Right atrium auricular region (tissue), 2 donors: ENCODE measurements at places on chromosomes 2 and 18. TPM values are rescaled to one million over a fixed set of nuclear protein-coding genes. Genes with fewer than 3 reads are reported as not detected.
A peak's percentile ranks its signal among the peaks of the same experiment; 100 is the strongest.

DNA sequence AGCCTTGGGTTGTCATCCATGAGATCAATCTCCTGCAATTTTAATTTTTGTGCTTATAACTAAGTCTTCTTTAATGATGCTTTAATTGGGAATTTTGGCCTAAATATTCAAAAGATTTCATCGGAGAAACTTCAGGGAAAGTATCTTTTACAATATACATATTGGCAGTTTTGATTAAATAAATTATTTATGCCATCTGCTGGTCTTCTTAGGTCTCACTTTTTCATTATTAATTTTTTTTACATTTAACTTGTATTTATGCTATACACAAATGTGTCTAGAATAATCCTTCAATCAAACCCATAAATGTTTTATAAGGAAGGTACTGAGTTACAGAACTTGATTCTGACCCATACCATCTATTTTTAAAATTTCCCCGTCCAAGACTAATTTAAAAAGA is 95.1 kb upstream of the XPO1 start:
- no peaks in the 10 kb centered on the region for H3K27me3 ChIP-seq
- H3K27ac ChIP-seq: no peak overlapping the region
- H3K4me1 ChIP-seq: no peaks in the 10 kb centered on the region
- no peak overlapping the region for H3K4me3 ChIP-seq
- H3K36me3 ChIP-seq: no peaks in the 10 kb centered on the region
- no peak for DNase-seq

DNA sequence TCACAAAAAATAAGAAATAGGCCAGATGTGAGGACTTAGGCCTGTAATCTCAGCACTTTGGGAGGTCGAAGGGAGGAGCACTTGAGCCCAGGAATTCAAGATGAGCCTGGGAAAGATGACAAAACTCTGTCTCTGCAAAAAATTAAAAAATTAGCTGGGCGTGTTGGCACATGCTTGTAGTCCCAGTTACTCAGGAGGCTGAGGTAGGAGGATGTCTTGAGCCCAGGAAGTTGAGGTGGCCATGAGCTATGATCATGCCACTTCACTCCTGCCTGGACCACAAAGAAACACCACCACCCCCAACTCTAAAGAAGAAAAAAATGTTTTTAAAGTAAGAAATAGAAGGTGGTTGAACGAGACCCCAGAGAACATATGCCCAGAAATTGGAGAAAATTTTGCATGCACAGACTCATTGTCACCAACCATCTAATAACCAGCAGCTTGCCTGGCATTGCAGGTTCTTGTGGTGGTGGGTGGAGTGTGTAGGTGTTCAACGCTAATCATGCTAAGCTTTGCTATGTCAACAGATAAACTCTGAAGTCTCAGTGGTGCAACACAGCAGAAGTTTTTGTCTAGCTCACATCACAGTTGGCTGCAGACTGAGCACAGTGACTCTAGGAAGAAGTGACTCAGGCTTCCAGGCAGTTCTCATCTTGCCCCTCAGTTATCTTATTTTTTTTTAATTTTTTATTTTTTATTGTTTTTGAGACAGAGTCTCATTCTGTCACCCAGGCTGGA is 18.6 kb downstream of the ARL4C start:
- no peak overlapping the region for H3K27ac ChIP-seq
- no peak overlapping the region for H3K4me3 ChIP-seq
- no peaks in the 10 kb centered on the region for H3K36me3 ChIP-seq
- no peaks in the 10 kb centered on the region for H3K4me1 ChIP-seq
- no peak for DNase-seq

DNA sequence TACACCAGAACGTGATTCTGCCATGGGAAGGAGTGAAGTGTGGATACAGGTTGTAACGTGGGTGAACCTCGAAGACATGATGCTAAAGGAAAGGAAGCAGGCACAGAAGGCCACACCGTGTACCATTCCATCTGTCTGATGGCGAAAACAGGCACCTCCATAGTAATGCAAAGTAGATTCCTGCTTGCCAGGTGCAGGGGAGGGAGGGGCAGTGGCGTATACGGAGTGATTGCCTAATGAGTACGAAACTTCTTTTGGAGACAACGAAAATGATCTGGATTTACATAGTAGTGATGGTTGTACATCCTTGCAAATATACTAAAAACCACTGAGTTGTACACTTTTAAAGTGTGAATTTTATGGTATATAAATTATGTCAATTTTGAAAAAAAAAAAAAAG is 106.7 kb downstream of the GBX2 start:
- no peak overlapping the region for H3K4me3 ChIP-seq
- H3K4me1 ChIP-seq: no peaks in the 10 kb centered on the region
- no peak for DNase-seq
- no peak overlapping the region for H3K27ac ChIP-seq
- no peaks in the 10 kb centered on the region for H3K27me3 ChIP-seq

- no peak for DNase-seq
- H3K27me3 ChIP-seq: no peaks in the 10 kb centered on the region
- H3K4me1 ChIP-seq: no peaks in the 10 kb centered on the region
- H3K27ac ChIP-seq: no peak overlapping the region
Observed at GRCh38 chr2:45980161-45980865, 316.9 kb upstream of the EPAS1 start.

DNA sequence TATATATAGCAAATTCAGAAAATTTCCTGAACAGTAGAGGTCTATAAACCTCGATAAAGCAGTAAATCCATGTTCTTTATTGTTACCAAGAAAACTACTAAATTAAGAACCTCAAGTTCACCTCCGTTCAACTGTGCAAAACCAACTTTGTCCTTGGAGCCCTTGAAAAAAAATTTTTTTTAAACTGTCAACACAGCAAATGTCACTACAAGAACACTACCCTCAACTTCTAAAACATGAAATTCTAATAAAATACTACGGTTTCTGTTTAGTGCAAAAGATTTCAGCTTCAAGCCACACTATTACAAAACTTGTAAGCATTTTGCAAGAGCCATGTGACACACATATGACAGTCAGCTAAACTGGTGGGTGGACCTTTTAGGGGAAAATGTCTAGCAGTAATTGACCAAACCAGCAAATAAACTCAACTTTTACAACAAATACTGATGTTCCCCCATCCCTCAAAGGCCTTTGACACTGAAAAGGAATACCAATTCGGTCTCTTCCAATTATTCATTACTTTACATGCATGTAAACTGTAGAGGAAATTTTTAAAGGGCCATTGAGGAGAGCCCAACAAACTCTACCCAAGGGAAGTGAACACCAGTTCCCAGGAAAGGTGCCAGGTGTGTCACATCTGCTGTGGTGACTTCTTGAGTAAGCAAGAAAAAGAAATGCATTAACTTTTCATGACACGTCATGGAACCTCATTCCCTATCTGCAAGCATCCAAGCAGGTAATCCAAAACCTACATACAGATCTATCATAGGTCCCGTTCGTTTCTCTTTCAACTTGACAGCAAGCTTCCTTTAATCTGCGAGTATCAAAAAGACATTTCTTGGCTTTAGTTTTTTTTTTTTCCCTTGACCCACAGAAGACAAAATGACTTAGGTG is 1.4 kb downstream of the RAB1A start:
- no peak for DNase-seq
- H3K27me3 ChIP-seq: no peaks in the 10 kb centered on the region
- no peaks in the 10 kb centered on the region for H3K36me3 ChIP-seq
- peak overlapping the region; percentile 93 for H3K4me3 ChIP-seq
- no peaks in the 10 kb centered on the region for H3K4me1 ChIP-seq

Gene CCDC148
- total RNA-seq: 1.1 TPM

Gene DSG4
- not detected for total RNA-seq

Gene REEP1
- total RNA-seq: 29.4 TPM

DNA sequence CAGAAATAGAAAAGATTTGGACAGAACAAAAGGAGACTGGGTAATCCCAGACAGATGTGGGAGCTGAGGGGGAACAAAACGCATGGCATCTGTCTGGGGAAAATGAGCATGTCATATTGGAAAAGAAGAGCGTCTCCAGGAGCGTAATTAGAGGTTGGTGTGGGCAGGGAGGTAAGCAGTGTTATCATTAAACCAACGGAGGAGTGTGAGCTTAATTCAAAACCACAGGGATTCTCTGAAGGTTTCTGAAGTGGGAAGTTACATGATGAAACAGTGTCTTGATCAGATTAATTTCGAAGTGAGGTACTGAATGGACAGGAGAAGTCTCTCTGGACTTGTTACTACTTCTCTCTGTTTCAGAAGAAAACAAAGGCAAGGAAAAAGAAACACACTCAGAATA is 53.3 kb downstream of the DTNB start:
- H3K4me1 ChIP-seq: peaks cover 7% of the 10 kb centered on the region
- no peaks in the 10 kb centered on the region for H3K36me3 ChIP-seq
- no peaks in the 10 kb centered on the region for H3K27me3 ChIP-seq
